Activated gamma-delta T cell (primary cell): ENCODE measurements at places on chromosomes 11 and 22.

GRCh38 chr11:117878314-117878938, 2.0 kb upstream of the FXYD6 start:
- DNase-seq = no peak

- DNase-seq = no peak
These were observed 81.1 kb upstream of the KCNQ1OT1 start for GRCh38 chr11:2780850-2781407.

DNA sequence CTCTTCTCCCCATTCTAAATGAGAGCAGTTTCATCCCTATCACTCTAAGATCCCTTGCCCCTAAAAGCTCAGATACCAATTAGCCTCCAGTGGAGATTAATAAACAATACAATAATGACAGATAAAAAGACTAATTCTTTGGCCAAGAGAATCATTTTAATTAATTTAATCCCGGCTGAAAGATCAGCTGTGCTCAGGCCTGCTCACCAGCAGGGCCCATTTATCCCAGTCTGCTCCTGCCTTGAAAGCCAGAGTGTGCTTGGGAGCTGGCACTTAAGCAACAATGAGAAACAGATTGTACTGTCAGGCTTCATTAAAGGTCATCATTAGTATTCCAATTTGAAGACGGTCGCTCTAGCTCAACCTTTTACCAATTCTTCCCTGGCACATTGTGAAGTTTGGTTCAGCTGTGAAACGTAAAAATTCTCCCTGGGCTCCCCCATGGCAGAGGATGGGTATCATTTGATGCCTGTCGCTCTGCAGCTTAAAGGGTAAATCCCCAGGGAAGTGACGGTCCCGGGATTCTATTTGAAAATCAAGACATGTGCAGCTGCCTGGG, 36.1 kb upstream of the HTATIP2 start:
- DNase-seq = no peak

DNA sequence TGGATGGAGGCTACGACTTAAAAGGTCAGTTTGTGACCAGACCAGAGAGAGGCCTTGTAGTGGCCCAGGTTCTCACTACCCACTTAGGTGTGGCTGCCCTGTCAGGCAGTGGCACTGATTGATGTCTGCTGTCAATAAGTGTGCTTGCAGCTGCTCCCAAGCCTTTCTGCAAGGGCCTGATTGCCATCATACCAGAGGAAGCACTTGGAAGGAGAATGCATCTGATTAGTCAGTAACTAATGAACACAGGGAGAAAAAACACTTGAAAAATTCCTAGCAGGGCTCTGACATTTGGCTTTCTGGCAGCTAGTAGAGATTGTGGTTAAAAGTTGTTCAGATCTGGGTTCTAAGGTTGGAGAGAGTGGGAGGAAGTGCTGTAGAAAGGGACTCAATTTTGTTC, 107.5 kb downstream of the NAV2 start:
- DNase-seq = no peak

- no peak for DNase-seq
These were observed 12.9 kb downstream of the RELT start for GRCh38 chr11:73389134-73389525.
